ENCODE measurements at places on chromosomes 6 and 20.
A peak's percentile ranks its signal among the peaks of the same experiment; 100 is the strongest.

GRCh38 chr20:21920211-21920610 lies 214.7 kb downstream of the PAX1 start:
- DNase-seq = no peak

GRCh38 chr20:31784354-31785044 lies 34.7 kb upstream of the MYLK2 start:
- DNase-seq = no peak

- DNase-seq = no peak
Measured at GRCh38 chr20:58880994-58881752, 28.7 kb downstream of the GNAS start.

DNA sequence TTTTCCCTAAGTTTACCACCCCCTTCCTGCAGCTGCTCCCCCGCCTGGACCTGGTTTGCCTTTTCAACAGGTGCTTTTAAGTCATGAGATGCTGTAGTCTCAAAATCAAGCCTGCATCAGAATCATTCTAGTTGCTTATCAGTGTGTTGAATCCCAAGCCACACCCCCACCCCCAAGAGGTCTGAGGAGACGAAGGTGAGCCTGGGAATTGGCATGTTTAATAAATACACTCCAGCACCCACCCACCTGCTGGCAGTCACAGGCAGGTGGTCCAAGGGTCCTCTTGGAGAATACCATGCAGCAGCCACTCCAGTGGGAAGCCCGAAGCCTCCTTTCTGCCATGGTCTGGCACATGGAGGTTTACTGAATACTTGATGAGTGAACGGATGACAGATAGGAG lies 1.1 kb upstream of the ADIG start:
- no peak for DNase-seq

- no peak for DNase-seq
Measured at GRCh38 chr6:13445005-13445743, 42.2 kb downstream of the GFOD1 start.

- peak; percentile 62 for DNase-seq
Measured at GRCh38 chr6:31079656-31080261, 32.6 kb downstream of the C6orf15 start.

DNA sequence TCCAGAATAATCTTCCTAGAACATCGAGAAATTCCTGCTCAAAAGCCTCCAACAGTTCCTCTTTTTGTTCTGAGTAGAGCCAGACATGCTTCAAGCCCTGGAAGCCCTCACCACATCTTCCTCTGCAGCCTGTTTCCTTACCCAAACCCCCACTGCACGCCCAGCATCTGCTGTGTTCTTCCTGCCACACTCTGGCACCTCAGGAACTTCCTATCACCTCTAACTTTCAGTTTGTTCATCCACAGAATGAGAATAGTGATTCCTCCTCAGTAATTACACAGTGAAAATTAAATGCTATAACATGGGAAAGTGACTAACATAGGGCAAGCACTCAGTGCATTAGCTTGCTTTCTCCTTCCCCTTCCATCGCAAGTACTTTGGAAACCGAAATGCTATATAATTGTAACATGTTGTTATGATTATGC lies 26.3 kb downstream of the C6orf89 start:
- no peak for DNase-seq

- no peak for DNase-seq
Measured at GRCh38 chr20:49580813-49581174, 12.9 kb upstream of the PTGIS start.

GRCh38 chr20:22490287-22491193 lies 93.8 kb downstream of the FOXA2 start:
- peak; percentile 79 for DNase-seq

GRCh38 chr20:40173872-40174271 lies 515.2 kb downstream of the MAFB start:
- DNase-seq = no peak

GRCh38 chr6:119493980-119494379 lies 144.4 kb upstream of the MAN1A1 start:
- no peak for DNase-seq

DNA sequence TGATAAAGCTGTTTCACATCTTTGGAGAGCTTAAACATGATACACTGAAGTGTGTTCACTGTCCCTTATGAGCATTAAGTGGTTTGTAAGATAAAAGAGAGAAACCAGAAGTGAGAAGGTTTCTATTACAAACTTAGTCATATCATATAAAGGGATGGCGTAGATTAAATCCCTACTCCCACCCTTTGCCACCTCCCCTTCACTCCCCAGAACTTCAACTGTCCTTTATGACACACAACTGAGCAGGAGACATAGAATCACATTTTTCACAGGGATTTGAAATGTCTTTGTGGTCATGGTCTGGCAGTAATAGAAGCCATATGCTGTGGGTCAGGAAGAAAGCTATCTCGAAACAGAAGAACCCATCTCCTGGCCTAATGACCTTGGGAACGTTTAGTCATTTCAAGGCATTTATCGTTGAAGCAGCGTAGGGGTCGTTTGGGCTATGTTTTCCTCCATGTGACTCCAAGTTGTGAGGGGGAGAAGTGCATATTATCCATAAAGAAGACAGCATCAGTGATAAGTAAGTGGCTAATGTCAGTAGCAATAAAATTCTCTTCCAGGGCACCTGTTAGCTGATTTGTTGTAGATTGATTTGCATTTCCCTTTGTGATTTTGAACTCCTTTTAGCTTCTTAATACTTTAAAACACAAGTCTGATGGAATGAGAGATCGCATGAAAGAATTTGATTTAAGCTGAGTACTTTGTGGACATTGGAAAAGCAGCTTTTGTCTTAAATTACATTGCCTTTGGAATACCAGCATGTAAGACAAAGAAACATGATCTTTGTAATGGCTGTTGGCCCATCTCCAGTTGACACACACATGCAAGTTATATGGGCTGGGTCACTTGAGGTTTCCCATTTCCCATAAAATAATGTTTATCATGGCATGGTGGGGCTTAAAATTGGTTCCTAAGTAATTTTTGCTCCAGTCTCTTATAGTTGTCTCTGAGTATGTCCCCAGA lies 501.5 kb upstream of the FLRT3 start:
- DNase-seq = no peak

- DNase-seq = no peak
Measured at GRCh38 chr20:58231683-58232082, 3.2 kb upstream of the ANKRD60 start.

- no peak for DNase-seq
Measured at GRCh38 chr6:164694386-164694785, 615.0 kb downstream of the C6orf118 start.

DNA sequence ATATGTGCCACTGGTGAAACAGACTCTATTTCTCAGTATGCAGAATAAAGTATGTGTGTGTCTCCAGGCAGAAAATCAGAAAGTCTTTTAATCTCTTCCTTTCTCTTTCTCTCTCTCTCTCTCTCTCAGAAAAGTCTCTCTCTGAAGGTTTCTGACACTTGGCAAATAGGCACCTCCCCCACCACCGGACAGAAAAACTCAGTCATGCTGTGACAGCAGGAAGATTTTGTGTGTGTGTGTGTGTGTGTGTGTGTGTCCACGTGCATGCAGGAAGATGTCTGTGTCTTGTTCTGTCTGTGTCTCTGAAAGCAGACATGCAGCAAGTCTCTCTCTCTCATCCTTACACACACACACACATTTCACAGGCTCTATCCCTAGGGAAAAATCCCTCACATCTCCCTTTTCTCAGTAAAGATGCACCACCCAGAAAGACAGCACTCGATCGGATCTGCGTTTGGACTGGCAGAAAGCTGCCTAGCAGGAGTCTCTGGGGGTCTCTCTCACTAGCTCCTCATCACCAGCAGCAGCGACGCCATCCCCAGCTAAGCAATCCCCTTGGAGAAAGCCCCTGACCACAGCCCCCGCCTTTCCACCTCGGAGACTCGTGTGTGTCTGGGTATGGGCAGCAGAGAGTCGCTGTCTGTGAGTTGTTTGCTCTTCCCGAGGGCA lies 98.3 kb downstream of the EDN3 start:
- no peak for DNase-seq

DNA sequence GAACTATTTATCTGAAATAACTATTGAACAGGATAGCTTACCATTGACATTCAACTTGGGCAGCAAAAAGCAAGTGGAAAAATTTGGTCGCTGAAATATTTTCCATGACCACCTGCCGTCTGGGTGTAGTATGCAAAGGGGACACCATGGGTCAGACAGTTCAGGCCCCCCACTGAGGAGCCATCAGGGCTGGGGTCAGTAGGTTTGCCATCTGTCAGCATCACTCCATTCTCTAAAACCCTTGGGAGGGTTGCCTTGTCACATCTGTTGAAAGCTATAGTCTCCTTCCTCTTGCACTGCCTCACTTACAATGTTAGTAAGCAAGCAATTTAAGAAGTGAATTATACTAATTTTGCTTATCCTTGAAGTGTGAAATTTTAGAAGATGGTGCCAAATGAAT lies 44.9 kb downstream of the NRN1 start:
- DNase-seq = no peak

DNA sequence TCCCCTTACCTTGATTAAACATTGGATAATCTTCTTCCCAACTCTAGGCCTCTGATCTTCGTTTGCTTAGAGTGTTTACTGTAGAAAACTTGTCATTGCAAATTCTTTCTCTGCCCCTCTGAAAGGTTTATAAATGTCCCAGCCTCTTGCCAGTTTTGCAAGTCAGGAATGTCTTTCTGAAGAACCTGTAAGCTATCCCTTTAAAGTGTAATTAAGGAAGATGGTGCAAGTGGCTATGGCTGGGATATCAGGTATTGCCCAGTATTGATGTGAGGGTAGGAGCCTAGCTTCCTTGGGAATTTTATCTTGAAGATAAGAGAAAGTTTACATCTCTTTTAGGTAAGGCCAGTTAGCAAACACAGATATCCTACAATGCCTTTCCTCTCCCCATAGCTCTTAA lies 211.0 kb upstream of the RIMS1 start:
- no peak for DNase-seq

DNA sequence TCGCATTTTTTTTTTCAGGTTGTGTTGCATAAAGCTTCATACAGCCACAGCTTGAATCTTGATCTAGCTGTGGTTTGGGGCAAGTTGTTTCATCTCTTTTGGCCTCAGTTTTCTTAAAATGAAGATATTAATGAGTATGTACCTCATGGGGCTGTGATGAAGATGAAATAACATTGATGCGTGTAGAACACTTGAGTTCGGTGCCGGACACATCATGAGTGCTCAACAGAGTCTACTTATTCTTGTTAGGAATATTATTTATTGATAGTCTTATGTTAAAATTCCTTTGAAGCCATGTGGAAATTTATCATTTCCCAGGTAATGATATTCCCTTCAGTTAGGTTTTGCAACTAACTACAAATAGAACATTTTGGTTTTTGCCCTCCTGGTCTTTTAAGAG lies 3.4 kb downstream of the PAQR8 start:
- DNase-seq = no peak

DNA sequence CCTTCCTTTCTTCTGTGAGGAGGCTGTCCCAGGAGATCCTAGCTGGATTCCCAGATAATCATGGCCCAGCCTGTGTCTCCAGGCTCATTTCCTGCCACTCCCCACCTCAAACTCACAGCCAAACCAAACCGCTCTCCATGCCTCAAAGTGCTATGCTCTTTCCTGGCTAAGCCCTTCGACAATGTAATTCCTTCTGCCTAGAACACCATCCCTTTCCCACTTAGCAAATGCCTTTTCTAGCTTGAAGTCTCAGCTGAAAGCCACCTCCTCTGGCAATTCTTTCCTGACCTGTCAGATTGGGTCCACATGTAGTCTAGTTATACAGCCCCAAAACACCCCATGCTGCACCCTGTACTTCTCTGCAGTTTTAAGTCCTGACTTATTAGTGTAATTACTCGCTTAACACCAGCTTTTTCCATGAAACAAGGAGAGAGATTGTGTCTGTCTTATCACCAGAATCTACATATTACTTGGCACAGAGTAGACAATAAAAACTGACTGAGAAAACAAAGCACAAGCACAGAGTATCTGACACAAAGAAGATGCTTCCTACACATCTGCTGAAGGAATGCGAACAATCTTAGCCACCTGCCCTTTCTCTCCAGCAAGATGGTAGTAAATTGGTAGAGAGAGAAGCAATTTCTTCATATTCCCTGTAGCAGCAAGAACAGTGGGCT lies 5.4 kb downstream of the TRIM26 start:
- DNase-seq = no peak

DNA sequence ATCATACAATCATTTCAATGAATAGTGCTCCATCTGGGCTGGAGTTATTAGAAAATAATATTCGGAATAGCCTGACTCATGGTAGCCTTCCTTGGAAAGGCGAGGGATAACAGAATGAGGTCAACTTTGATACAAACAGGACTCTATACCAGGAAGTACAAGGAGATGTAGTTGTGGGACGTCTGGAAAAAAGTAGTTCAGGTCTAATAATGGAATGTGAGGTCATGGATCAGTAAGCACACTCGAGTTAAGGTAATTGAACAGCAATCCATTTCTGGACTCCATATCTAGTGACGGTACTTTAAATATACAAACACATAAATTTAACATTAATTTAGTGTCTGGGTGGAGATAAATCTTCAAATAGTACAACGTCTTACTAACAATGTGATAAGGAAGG lies 1204.0 kb upstream of the ADGRB3 start:
- no peak for DNase-seq

DNA sequence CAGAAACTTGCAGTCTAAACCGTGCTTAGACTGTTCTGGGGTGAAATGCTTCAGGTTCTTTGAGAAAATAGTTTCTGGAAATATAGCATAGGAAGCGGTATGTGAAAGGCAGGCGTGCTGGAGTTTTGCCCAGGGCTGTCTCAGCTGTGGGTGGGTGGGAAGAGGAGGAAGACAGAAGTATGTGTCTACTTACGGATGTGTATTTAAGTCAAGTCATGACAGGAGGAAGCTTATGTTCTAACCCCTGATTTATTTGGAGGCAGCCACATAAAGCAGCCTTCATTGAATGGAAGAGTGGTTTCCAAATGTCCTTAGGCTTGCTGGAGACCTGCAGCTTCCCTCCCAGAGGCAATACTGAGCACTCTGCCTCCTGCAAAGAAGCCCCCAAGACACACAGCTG lies 345.8 kb upstream of the PRND start:
- no peak for DNase-seq

DNA sequence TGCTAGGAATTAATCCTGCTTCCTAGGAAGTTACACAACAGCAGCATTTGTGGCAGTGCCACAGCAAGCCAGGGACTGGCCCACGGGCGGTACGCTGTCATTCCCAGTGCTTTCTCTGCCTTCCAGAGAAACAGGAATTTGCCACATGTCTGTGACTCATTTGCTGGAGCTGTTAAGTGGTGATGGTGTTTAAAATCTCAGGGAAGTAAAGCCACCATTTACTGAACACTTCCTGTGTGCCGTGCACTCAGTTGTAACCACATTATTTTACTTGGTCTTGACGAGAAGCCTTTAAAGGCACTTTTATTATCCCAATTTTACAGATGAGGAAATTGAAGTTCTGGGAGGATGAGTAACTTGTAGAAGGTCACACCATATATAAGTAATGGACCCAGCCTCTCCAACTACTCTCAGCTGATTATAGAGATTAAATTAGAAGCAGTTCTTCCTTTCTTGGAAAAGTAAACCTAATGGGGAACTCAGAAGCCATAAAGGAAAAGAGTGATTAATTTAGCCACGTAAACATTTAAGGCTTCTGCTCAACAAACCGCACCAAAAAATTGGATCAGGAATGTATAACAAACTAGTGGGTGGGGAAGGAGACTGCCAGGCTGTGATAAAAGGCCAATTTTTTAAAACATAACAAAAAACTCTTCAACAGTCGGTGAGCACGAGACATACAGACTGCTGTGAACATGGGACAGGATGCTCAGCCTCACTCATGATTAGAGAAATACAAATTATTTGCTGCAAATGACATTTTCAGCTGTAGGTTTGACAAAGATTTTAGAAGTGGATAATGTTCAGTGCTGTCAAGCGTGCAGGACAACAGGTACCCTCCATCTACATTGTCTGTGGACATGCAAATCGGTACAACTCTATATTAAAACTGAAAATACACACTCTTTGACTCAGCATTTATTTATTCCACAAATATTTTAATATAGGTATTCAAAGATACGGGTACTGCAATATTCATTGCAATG lies 311.2 kb downstream of the NRN1 start:
- peak; percentile 59 for DNase-seq

All from LoVo (cell line).